Lung microvascular endothelial cell (primary cell): ENCODE measurements at places on chromosomes 1 and 21. TPM values are rescaled to one million over a fixed set of nuclear protein-coding genes. Genes with fewer than 3 reads are reported as not detected.
A peak's percentile ranks its signal among the peaks of the same experiment; 100 is the strongest.

DNA sequence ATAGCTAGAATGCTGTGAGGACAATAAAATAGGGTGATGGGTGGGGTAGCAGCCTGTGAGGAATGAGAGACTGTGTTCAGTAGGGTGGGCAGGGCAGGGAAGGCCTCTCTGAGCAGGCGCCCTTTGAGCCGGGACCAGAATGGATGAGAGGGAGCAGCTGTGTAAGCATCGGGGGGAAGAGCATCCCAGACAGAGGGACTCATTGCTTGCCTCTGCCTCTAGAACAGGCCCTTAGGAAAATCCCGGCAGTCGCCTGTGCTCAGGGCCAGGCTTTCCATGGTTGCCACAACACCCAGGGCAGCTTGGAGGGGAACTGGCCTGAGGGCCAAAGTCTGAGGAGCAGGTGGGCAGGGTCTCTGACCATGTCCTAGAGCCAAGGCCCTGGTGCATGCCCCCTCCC lies 774 bp downstream of the SLC2A7 start:
- DNase-seq: no peak

GRCh38 chr1:22886211-22886610 lies 86.5 kb downstream of the LACTBL1 start:
- no peak for DNase-seq

- DNase-seq: no peak
Measured at GRCh38 chr1:15737324-15738319, 1.6 kb downstream of the SLC25A34 start.

- no peak for DNase-seq
Measured at GRCh38 chr1:193749868-193750267, 563.5 kb upstream of the B3GALT2 start.

DNA sequence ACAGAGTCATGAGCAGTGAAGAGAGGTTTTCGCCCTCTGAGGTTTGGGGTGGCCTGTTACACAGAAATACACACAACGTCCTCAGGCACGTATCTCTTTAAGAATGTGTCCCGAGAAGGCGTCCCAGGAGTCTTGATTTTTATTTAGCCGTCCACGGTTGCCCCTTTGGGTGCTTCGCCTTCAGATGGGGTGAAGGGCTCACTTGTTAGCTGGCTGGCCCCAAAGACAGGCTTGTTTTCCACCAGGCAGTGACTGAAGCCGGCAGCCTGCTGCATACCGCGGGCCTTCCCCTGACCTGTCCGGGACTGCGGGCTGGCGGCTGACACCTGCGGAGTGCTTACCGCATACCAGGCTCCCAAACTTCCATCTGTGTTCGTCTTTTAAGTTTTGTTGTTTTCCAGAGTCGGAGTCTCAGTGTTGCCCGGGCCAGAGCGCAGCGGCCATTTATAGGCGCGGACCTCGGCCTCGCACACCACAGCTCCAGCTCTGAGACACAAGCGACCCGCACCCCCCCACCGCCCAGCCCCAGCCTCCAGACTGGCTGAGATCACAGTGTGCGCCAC lies 1.6 kb upstream of the ADARB1 start:
- no peak for DNase-seq

DNA sequence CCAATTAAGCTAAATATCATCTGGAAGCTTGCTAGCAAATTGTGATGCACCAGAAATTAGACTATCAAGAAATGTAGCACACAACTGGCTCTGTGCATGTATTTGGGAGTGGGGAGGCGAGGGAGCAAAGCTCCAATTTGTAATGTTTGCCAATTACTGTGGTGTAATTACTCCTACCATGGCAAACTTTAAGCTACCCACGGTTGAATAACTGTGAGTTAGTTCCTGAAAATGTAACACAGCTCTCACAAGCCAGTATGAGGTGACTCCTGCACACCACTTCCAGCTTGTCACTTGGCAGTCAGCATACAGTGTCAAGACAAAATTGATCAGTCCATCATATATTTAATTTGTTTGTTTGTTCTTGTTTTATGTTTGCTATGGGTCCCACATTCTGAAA lies 141.2 kb downstream of the TM2D1 start:
- DNase-seq: no peak

- DNase-seq: no peak
Measured at GRCh38 chr1:153760440-153760839, 14.8 kb upstream of the SLC27A3 start.

NBPF10 gene
- total RNA-seq: 0.22 and 0.40 TPM in 2 replicates

FCRL4 gene
- not detected in 2 replicates for total RNA-seq

GRCh38 chr1:206583707-206584648 lies 28.3 kb downstream of the EIF2D start:
- peak; percentile 72 for DNase-seq

DNA sequence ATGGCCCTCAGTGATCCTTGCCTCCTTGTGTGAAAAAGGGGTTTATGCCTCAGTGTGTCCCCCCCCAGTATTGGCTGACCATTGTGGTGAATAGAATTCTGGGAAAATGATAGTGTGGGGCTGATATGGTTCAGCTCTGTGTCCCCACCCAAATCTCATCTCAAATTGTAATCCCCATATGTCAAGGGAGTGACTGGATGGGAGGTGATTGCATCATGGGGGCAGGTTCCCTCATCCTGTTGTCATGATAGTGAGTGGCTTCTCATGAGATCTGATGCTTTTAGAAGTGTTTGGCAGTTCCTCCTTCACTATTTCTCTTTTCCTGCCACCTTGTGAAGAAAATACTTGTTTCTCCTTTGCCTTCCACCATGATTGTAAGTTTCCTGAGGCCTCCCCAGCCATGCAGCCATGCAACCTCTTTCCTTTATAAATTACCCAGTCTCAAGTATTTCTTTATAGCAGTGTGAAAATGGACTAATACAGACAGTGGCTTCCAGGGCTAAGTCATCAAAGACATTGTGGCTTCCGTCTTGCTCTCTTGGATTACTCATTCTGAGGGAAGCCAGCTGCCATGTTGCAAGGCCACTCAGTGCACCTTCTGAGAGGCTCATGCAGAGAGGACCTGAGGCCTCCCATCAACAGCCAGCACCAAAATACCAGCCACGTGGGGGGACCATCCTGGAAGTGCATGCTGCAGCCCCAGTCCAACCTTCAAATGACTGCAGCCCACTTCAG lies 40.6 kb upstream of the SOD1 start:
- DNase-seq: no peak

DNA sequence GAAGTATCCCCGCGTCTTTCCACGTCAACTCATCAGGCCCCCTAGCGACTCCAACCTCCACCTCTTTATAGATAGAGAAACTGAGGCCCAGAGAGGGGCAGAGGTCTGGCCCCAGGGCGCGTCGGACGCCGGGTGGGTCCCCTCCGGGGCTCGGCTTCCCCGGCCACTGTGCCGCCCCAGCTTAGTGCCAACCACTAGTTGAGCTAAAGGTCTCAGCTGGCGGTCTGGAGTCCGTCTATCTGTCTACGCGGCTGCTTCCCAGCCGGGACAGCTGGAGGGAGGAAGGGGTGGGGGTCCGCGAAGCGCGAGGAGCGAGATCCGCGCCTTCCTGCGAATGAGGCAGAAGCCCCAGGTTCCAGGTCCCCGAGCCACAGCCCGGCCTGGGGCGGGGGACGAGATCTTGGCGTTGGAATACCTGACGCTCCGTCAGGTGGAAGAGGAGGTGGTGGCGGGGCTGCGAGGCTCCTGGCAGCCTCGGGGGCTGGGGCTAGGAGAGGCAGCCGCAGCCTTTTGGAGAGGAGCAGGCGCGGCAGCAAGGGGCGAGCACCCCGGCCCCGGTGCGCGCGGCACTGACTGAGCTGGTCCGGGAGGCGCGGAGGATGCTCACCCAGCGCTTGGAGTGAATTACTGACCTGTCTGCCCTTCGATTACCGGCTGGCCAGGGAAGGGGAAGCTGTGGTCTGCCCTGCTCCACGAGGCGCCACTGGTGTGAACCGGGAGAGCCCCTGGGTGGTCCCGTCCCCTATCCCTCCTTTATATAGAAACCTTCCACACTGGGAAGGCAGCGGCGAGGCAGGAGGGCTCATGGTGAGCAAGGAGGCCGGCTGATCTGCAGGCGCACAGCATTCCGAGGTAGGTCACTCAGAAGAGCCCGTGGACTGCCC lies 937 bp downstream of the PODN start:
- no peak for DNase-seq

- no peak for DNase-seq
Measured at GRCh38 chr1:203055161-203055799, 29.0 kb downstream of the PPFIA4 start.

DNA sequence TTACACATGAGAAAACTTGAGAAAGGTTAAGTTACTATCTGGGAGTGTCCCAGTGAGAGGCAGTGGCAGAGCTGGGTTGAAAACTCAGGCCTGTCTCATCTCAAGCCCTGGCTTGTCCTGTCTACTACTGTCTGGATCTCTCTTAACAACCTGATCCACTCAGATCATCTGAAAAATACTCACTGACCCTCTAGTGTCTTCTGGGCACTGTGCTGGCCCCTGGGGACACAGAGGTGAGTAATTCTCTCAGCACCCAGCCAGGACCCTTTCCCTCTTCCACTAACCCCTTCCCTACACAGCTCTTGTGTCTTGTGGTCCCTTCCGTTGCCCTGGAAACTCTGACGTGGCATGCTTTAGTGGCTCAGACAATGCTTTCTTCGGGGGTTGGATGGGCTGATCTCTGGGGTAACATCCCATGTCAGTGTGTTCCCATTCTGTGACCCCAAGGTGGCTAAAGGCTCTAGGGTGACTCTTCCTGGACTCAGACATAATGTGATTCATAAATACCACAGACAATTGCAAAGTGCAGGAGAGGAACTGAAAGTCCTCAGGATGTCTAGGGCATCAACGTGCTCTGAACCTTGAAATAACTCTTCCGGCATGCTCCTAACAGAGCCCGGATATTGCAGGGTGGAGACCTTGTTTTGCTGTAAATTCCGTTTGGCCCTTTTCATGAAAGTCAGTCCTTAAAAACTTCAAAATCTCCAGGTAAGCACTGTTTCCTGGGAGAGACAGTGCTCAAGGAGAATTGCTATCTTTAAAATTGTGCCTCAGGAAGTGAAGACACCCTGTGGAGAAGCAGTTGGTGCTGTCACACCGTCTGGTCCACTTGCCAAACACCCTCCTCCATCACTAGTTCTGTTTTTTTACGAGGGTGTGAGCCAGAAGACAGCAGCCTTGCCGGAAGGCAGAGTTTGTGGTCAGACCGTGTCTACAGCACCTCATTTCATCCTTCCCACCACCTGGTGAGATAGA lies 4.0 kb downstream of the SHISAL2A start:
- DNase-seq: no peak

DNA sequence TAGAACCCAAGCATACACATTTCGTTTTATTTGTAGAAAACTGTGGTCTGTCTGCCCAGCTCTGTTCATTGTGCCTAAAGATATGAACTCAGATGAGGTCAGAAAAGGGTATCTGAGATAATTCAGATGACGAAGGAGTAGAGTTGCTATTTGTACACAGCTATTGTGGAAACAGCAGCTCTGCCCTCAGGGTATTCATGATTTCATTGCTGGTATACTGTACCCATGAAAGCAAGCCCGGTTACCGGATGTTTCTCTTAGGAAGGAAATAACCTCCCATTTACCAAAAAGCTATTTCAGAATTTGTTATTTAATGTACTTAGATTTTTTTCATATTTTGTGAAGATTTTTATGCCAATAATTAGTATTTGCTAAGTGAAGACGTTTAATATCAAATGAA lies 37.8 kb downstream of the SMAP2 start:
- DNase-seq: no peak

GRCh38 chr21:29152916-29153315 lies 22.5 kb downstream of the MAP3K7CL start:
- no peak for DNase-seq

MANEAL gene
- total RNA-seq: 0.65 and 1.6 TPM in 2 replicates

LRP8 gene
- 7.7 and 14.2 TPM in 2 replicates for total RNA-seq

MPL gene
- under 0.01 TPM in 1 of 2 replicates, not detected in the other for total RNA-seq

DNA sequence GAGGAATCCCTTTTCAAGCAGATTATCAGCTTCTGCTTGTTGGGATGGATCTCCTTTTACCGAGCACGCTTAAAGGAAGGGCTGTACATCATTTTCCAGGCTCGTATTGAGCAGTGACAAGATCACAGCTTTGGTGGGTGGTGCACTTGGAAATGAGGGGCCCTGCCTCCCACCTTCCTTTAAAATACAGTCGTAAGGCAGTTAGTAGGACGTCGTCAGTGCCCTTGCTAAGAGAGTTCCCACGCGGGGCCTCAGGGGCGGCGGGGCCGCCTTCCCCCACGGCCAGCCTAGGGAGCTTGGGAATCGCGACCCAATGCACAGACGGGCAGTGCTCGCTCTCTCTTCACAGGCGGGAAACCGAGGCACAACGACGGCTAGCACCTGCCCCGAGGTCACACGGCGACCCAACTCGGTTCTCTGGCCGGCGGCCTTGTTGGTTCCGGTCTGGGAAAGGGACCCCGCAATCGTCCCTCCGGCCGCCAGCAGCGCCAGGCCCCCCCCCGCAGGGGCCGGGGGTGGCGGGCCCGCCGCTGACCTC lies 58.6 kb downstream of the H3-3A start:
- DNase-seq: no peak

KDM5B gene
- 46.2 and 54.0 TPM in 2 replicates for total RNA-seq

MCOLN2 gene
- total RNA-seq: not detected in 2 replicates

DNA sequence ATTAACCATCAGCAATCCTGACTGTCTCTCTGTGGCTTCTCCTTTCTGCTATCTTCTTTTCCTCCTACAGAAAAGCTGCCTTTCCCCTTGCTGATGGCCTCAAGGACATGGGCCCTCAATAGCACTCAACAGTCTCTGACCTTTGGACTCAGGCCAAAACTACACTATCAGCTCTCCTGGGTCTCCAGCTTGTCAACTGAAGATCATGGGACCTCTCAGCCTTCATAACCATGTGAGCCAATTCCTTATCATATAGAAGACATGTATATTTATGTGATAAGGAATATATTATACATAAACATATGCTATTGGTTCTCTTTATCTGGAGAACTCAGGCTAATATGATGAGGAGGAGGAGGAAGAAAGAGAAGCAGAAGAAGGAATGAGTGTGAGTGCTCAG lies 91.8 kb upstream of the GJB5 start:
- no peak for DNase-seq

HUNK gene
- total RNA-seq: under 0.01 TPM in 2 replicates

GRCh38 chr1:17576519-17576853 lies 37.0 kb downstream of the ARHGEF10L start:
- DNase-seq: no peak

GRCh38 chr1:50418600-50419109 lies 4.6 kb downstream of the DMRTA2 start:
- DNase-seq: peak; percentile 34

TMEM52 gene
- under 0.01 and 0.20 TPM in 2 replicates for total RNA-seq

GRCh38 chr1:31362032-31362431 lies 10.8 kb downstream of the FABP3 start:
- no peak for DNase-seq

- DNase-seq: no peak
Measured at GRCh38 chr1:236509647-236510401, 14.0 kb upstream of the LGALS8 start.

GJA9 gene
- not detected in 2 replicates for total RNA-seq

ECM1 gene
- under 0.01 TPM in 2 replicates for total RNA-seq
